ENCODE measurements at places on chromosomes 2 and 18.

DNA sequence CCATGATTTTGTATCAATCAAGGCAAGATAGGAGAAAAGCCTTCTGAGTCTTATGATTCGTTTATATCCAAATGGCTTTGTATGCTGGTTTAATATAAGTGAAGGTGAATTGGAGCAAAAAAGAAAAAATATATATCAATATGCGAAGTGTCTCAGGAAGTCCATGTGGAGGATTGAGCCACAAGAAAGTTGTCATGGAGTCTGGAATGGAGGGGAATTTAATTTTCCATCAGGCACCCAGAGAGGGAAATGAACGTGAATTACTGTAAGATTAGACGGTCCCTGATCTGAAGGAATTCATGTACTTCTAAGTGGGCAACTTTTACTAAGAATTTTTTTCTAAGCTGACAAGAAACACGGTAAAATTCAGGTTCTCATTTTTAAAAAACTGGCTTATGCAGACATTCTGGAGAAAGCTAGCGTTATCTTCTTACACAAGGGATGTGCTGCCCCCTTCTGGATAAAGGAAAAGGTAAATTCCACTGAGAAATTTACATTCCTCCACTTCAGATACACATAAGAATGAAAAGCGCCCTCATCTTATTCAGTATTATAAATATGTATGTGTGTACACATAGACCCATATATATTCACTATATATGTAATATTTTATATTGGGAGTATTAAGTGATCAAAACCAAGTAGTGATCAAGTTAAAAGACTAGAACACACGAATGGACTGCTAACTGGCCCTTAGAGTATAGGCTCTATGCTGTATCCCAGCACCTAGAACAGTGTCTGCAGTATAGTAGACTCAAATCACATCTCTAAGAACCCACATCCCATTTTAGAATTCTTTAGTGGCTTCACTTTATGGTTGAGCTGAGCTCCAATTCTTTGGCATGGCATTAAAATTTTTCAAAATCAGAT, 289.0 kb upstream of the TFPI start:
- no peak for DNase-seq

DNA sequence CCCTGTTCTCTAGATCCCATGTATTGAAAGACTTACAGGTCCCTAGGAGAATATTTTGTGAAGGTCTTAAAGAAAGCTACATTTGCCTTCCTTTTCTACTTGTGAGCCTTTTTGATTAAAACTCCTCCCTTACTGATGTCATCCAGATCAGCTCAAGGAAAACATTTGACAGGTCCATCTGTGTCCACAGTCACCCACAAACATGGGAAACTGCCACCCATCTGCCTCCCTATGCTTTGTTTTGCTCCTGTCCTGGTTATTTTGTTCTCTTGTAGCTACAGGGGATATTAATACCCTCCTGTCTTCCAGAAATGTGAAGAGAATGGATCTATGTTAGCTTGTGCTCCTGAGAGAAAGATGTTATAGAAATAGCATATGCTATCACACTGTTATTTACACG, 203.6 kb upstream of the GALNT5 start:
- DNase-seq = no peak

- DNase-seq = no peak
Measured at GRCh38 chr2:98102878-98103277, 15.9 kb downstream of the VWA3B start.

GRCh38 chr18:59814891-59815290, 84.9 kb upstream of the PMAIP1 start:
- DNase-seq = no peak

DNA sequence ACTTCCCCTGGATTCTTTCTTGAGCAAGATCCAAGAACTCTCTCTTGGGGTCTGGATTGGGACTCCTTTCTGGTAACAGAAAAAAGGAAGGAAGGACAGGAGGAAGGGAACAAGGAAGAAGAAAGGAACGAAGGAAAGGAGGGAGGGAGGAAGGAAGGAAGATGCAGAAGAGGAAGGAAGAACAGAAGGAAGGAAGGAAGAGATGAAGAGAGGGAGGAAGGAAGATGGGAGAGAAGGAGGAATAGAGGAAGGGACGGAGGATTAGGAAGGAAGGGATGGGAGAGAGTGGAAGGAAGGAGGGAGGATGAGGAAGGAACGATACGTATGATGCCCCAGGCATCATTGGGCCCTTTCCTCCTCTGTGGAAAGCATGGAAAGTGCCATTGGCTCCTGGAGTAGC, 58.6 kb downstream of the CYP26B1 start:
- no peak for DNase-seq

DNA sequence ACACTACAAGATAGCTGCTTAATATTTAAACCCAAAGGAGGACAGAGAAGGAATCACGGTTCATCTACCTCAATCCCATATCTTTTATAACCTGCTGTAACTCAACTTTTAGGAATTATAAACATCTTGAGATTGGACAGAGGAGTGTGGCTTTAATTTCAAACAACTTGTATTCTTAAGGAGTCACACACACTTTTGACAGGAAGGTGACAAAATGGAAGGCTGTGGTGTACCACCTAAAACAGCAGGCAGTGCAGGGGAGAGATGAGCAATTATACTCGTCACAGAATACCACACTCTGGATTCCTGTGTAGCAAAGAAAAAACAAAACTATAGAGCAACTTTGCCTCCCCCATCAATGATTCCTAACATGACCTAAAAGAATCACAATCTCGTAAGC, 194.8 kb downstream of the ZEB2 start:
- peak; percentile 27 for DNase-seq

GRCh38 chr18:66560094-66560493, 43.8 kb downstream of the CDH19 start:
- DNase-seq = no peak

DNA sequence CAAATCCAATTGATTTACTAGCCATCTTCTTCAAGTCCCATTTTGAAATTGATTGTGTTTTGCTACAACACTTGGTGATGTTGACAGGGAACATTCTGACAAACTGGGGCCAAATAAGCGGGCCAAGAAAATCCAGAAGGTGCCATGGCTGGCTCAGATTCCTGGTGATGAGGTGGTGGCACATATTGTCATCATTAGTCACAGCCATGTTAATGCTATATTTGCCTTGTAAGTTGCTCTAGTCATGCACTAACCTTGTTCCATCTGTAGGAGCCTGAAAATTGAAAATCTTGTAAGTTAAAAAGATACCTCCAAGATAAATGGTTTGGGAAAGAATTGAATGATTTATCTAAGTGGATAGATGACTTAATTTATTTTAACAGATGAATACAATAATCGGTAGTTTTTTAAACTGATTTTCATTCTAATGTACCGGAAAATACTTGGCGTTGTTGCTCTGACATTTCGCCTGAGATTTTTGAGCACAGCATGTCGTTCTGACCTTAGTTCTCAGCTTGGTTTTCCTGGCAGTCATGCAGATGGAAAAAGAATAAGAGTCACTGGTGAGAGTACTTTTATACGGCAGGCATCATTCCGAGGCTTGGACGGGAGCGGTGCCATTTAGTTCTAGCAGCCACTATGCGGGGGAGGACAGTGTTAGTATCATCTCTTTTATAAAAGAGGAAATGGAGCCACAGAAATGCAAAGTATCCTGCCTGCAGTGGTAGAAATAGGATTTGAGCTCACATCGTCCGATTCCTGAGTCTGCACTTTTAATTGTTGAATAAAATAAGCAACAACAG, 133.9 kb downstream of the ZNF532 start:
- DNase-seq = no peak

- DNase-seq = no peak
Measured at GRCh38 chr18:79574938-79575525, 104.6 kb upstream of the CTDP1 start.

DNA sequence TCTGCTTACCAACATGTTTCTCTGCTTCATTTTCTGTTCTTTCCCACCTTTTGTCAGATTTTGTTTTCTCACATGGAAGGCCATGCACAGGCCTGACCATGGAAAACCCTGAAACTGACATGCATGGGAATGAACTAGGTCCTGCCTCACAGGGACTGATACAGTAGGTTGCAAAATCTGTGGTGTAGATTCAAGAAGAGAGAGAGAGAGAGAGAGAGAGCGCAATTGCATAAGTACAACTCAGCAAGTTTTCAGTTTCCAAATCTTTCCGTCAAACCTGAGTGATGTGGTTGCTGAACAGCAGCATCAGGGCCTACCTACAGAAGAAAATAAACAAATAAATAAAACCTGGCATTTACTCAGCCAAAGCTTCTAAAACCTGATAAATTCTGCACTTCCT, 87.5 kb upstream of the RNF152 start:
- DNase-seq = no peak

DNA sequence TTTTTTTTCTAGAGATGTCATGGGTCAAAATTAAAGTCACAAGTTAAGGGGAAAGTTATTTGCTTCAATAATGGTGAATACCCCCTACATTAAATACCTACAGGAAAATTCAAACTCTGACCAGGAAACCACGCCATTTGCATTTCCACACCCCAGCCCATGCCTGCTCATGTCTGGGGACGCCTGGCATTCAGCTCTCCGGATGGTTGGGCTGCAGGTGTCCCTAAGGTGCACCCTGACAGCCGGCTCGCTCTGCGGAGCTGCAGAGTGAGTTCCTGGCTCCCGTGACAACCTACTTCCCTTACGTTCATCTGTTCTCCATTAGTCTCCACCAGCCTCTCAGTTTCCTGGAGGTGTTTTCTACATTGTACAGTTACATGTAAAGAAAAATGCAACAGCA, 122.7 kb upstream of the RIOK3 start:
- DNase-seq = no peak

DNA sequence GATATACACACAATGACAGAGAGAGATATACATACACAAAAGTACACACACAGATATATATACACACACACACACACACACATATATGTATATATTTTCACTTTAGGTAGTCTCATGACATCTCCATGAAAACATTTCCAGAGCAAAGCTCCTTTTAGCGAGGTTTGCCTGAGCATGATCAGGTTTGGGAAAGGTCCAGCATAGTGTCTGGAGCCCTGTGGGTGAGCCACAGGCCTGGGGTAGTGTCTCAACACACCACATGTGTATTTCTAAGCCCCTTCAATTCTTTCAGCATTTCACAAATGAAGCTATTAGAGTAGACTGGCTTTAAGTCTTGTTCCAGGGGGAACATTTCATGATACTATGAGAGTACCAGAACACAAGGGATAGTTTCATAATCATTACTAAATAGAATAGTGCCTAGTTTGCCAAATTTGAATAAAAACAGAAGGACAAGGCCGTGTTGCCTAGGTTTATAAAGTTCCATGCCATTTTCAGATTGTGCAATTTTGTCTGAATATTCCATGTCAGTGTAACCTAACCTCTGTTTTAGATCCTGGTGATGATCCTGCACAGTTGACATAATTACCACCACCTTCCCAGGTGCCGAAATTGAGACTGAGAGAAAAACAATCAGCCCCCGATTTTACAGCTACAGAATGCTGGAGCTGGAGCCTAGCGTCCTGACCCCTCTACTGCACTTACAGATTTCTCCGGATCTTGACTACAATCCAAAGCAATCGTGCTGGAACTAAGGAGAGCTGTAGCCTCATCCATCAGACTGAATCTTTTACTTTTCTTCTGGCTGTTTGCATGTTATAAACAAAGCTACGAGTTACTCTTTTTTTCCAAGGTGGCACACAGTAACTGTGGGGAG, 332.7 kb downstream of the CYRIA start:
- no peak for DNase-seq

- DNase-seq = no peak
Measured at GRCh38 chr18:33817096-33817495, 239.1 kb downstream of the ASXL3 start.

GRCh38 chr2:201183365-201183727, 405 bp downstream of the CASP10 start:
- DNase-seq = no peak

GRCh38 chr2:215439980-215440512, 4.2 kb upstream of the FN1 start:
- no peak for DNase-seq

- DNase-seq = no peak
Measured at GRCh38 chr2:25293958-25294562, 47.7 kb downstream of the DNMT3A start.

DNA sequence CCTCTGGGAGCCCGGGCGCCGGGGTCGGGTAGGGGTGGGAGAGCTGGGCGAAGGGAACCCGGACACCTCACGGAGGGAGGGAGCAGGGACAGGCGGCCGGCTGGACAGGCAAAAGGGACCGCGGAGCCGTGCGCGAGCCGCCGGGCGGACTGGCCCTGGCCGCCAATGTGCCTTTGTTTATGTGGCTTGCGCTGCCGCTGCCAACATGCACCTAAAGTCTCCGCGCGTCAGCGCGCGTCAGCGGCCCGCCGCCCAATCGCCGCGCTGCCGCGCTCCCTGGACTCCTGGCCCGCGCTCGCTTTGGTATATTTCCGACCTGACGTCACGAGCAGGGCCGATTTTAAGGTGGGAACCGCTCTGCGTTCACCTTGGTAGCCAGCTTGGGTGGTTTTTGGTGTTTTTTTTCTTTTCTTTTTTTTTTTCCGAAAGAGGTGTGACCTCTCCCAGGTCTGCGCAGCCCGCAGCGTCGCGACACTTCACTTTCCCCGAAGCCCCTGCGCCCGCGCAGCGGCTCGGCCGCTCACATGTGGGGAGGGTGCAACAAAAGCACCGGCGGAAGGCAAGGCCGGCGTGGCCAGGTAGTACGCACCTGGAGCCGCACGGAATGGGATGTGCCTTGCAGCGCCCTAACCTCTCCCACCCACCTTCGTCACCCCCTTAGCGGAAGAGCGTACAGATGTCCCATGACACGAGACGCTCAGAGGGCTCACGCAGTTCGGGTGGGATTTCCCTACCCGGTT, at the start of gene NR4A2:
TSS of gene NR4A2 (minus strand) at position 188 of the 740 bp plus-strand sequence. CDS start 2,535 bp downstream, outside the sequence.
- peak; percentile 88 for DNase-seq

GRCh38 chr18:2853926-2854664, 7.3 kb downstream of the EMILIN2 start:
- DNase-seq = no peak

- DNase-seq = no peak
Measured at GRCh38 chr2:100317634-100318033, 4.7 kb downstream of the LONRF2 start.

Data from stimulated activated CD8-positive, alpha-beta memory T cell treated with anti-CD3 and anti-CD28 coated beads, Interleukin-4, amount 100 ng/mL, for 1 hour (primary cell).